ENCODE measurements at places on chromosomes 2 and 18. TPM values are rescaled to one million over a fixed set of nuclear protein-coding genes. Genes with fewer than 3 reads are reported as not detected.

The MPHOSPH10 gene
- 67.8 TPM for total RNA-seq

DNA sequence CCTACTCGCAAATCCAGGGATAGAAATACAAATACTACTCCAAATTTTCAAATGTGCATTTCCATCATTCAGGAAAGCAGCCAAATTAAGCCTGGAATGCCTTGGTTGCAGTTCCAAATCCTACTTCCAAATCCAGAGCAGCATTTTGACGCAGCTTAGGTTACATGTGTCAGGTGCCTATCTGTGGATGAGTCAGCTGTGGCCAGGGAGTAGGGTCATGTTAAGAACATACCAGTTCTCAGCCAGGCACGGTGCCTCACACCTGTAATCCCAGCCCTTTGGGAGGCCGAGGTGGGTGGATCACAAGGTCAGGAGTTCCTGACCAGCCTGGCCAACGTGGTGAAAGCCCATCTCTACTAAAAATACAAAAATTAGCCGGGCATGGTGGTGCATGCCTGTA is 17.0 kb downstream of the SLC30A6 start:
- H3K4me3 ChIP-seq: no peak overlapping the region
- DNase-seq: no peak
- H3K27me3 ChIP-seq: no peaks in the 10 kb centered on the region
- H3K4me1 ChIP-seq: no peaks in the 10 kb centered on the region

DNA sequence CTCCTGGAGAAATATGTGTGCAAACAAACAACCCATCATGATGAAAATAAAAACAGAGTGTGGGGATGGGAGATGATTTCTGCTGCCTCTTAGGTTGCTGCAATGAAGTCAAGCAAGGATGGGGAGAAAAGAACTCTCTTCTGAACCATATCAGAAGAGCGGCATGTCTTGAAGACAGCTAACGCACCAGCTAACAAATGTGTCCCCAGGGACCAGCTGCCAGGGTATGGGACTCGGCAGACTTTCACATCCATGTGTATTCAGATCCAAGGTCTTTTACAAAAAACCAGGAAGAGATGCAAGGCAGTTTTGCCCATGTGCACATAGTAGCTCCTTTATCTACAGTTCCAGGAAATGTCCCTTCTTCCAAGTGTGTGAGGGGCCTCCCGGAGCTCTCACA is 125.4 kb downstream of the CLIP4 start:
- no peak overlapping the region for H3K4me3 ChIP-seq
- no peak for DNase-seq
- H3K36me3 ChIP-seq: no peaks in the 10 kb centered on the region

The ADD2 gene
- total RNA-seq: 0.14 TPM

GRCh38 chr2:196258407-196258806 is 87.0 kb upstream of the STK17B start:
- H3K4me1 ChIP-seq: no peaks in the 10 kb centered on the region
- no peaks in the 10 kb centered on the region for H3K36me3 ChIP-seq
- H3K4me3 ChIP-seq: no peak overlapping the region
- H3K27ac ChIP-seq: no peak overlapping the region
- DNase-seq: no peak

The UGT1A4 gene
- total RNA-seq: 6.1 TPM

DNA sequence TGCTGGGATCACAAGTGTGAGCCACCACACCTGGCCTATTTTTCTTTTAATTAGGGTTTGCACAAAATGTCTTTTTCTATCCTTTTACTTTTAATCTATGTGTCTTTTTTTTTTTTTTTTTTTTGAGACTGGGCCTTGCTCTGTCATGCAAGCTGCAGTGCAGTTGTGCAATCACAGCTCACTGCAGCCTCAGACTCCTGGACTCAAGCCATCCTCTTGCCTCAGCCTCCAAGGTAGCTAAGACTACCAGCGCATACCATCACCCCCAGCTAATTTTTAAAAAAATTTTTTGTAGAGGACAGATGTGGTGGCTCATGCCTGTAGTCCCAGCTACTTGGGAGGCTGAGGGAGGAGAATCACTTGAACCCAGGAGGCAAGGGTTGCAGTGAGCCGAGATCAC is 27.1 kb downstream of the ADCY3 start:
- no peak for DNase-seq
- H3K4me3 ChIP-seq: no peak overlapping the region
- H3K27me3 ChIP-seq: no peaks in the 10 kb centered on the region
- peaks cover 12% of the 10 kb centered on the region for H3K36me3 ChIP-seq

DNA sequence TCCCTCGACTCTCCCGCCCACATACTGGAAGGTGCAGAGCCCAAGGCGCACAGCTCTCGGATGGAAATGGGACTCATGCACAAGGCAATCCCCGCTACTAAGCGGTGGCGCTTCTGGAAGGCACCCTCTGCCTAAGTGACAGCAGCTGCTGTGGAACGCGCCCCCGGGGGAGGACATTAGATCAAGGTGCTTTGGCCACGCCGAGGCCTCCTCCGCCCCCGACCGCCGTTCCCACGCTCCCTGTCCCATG is 202 bp downstream of the MCEE start:
- no peak overlapping the region for H3K4me3 ChIP-seq
- no peaks in the 10 kb centered on the region for H3K27me3 ChIP-seq
- H3K36me3 ChIP-seq: peaks cover 5% of the 10 kb centered on the region
- DNase-seq: peak; percentile 72
- no peaks in the 10 kb centered on the region for H3K4me1 ChIP-seq
- H3K27ac ChIP-seq: no peak overlapping the region
